ENCODE measurements at places on chromosomes 4 and X.

- DNase-seq: no peak
Observed at GRCh38 chr4:78653655-78654054, 102.1 kb downstream of the ANXA3 start.

DNA sequence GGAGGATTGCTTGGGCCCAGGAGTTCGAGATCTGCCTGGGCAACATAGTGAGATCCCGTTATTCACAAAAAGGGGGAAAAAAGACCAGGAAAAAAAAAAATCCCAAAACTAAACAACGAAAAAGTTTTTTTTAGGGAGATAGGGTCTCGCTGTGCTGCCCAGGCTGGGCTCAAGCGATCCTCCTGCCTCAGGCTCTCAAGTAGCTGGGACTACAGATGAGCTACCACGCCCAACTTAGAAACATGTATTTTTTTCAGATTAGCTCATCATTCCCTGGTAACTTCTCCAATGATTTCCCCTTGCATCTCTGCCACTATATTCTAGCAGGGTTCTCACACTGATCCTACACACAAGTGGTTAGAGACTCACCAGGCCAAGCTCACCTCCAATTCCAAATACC, 24.4 kb upstream of the IRAK1 start:
- DNase-seq: no peak

GRCh38 chr4:186726426-186727168, 2.9 kb upstream of the FAT1 start:
- peak; percentile 48 for DNase-seq

GRCh38 chr4:2787230-2788100, 5.4 kb upstream of the SH3BP2 start:
- no peak for DNase-seq

GRCh38 chr4:13881892-13882291, 254.4 kb upstream of the BOD1L1 start:
- no peak for DNase-seq

GRCh38 chr4:82706349-82707000, 92.1 kb downstream of the SCD5 start:
- no peak for DNase-seq

DNA sequence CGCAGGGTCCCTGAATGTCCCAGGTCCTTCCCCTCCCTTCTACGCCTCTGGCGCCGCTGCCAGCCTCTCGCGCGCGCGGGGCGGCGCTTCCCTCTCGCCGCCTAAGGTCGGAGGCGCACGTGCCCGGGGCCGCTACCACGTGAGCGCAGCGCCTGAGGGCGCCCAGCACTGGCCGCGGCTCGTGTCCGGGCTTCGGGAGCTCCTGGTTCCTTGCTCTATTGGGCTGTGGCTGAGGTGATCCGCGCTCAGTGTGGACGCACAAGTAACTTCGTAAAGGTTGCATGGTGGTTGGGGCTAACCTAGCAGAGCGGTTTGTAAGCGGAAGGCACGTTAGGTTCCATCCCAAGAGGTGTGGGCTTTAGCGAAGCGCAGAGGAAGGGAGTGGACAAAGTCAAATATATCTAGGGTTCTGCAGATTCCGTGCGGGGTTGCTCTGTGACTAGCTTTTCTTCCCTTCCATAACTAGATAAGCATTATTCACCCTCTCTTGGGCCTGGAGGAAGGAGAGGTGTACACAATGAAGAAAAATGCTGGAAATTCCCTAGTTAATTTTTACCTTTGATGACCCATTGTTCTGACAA, 1.8 kb downstream of the TLL1 start:
- no peak for DNase-seq

DNA sequence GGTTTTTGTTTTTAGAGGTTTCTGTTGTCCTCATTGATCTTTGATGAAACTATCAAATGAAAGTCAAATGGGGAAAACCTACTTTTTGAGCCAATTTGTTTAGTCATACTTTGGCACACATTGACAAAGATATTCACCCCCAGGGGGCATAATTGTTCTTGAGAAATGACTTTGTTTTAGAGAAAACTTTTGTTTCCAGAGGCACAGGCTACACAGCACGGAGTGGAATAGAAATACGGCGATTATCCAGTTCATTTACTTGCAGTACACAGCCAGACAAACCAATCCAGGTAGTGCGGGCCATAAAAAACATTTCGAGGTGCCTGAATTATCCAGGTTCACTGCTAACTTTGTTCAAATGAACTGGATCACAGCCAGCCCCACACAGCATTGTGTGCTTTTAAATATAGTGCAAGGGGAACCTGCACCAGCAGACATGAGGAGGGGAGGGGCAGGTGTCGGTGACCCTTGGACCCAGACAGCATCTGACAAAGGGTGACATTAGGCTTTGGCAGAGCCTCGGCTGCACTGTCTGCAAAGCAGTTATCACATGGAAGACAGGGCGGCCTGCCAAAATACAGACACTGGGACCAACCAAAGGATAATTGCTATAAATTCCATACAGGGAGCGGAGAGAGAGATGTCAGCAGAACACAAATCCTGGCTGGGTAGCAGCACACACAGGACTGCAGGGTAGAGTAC, 179.6 kb upstream of the NOCT start:
- no peak for DNase-seq

DNA sequence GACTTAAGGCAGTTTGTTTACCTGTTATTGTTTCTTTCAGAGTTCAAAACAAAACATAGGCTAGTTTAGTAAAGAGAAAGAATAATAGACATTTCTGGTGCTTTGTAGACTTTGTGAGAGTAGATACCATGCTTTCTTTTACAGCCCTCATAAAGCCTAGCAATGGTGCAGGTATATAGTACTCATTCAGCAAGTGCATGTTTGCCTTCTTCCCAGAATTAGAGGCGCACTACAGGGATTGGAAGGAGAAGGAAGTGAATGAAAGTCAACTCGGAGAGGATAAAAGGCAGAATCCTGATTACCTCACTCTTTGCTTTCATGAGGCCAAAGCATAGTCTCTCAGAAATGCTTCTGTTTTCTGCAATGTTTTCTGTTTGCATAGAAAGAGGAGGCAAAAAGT, 43.1 kb upstream of the FHDC1 start:
- no peak for DNase-seq

- DNase-seq: no peak
Observed at GRCh38 chr4:105283501-105283900, 136.8 kb downstream of the TET2 start.

DNA sequence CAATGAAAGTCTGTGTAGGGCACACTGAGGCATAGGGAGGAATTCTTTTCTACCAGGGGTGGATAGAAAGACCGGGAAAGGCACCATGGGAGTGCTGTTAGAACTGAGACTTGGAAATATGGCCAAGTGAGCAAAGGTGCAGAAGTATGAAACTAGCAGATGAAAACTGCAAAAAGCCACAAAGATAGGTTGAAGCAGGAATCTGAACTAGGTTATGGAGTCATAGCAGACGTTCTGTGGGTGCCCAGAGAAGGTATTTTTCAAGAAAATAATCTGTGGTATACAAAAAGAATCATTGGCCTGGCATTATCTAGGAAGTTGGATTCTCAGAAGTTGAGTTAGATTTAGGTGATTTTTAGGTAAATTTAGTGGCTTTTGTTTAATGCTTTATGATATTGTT, 48.5 kb downstream of the SMAD1 start:
- no peak for DNase-seq

DNA sequence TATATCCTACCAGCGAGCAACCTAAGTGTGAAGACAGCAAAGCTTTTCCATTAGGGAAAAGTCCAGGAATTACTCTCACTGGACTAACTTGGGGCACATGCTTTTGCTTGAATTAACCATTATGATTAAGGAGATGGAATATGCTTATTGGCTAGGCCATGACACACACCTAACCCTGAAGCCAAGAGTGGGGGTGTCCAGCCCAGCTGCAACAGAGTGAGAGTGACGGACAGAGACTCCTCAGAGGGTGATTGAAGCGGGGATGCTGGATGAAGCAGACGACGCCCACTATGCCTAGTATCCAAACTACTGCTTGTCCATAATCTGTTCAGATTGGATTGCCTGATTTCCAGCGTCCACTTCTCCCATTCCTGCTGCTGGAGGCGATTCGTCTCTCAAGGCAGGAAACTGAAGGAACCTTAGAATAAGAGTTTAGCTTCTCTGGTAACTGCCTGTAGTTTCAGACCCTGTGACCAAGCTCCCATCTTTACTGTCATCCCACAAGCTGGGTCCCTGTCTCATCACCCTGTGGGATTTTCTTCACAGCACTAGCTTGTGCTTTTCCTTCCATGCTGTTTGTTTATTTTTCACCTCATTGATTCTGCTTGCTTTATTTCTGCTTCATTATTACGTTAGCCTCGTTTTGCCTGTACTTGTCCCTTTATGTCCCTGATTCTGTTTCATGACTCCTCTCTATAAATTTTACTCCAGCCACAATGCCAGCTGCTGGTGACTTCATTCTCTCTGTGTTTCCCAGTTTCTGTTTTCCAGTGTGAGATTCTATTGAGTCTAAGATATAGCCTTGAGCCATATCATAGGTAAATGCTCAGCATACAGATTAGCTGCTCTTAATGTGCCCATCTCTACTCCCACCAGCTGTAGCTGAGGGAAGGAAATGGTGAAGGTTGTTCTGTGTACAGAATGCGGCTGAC, 19.0 kb downstream of the FAM47E start:
- no peak for DNase-seq

GRCh38 chrX:103488794-103489193, 30.5 kb downstream of the RAB40A start:
- DNase-seq: no peak

- DNase-seq: peak; percentile 90
Observed at GRCh38 chrX:12946838-12947544, 27.9 kb upstream of the TMSB4X start.

GRCh38 chr4:139337612-139338011, 35.3 kb upstream of the NDUFC1 start:
- no peak for DNase-seq

DNA sequence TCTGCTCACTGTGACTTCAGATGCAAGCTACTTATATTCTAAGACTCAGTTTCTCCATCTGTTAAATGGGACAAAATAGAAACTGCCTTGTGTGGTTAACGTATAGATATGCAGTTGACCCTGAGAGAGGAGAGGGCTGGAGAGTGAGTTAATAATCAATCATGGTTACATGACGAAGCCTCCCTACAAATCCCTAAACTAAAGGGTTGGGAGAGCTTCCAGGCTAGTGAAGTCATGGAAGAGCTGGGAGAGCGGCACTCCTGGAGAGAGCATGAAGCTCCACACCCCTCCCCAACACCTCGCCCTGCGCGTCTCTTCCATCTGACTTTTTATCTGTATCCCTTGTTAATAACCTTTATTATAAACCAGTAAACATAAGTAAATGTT, 138.5 kb upstream of the FAM9B start:
- DNase-seq: no peak

- peak; percentile 39 for DNase-seq
Observed at GRCh38 chr4:121462660-121463261, 81.9 kb upstream of the QRFPR start.

- DNase-seq: no peak
Observed at GRCh38 chr4:188658958-188659522, 519.8 kb downstream of the TRIML1 start.

- DNase-seq: no peak
Observed at GRCh38 chr4:165692082-165692481, 181.0 kb upstream of the TLL1 start.

DNA sequence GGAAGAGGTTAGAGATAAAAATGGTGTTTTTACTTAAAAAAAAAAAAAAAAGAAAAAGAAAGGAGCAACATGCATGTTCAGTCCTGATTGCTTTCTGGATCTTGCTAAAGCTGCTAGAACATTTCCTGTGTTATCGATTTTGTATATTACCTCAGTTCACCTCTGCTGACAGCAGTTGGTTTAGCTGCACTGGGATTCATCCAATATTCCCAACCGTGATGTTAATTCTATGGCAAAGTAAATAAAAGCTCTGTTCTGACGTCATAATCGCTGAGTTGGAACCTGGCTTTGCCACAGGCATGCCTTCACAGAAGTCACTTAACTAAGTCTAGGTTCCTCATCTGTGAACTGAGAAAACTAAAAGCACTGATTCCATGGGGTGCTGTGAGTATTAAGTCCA, 90.7 kb upstream of the SORBS2 start:
- no peak for DNase-seq

- DNase-seq: no peak
Observed at GRCh38 chr4:169154121-169154520, 116.6 kb downstream of the SH3RF1 start.

DNA sequence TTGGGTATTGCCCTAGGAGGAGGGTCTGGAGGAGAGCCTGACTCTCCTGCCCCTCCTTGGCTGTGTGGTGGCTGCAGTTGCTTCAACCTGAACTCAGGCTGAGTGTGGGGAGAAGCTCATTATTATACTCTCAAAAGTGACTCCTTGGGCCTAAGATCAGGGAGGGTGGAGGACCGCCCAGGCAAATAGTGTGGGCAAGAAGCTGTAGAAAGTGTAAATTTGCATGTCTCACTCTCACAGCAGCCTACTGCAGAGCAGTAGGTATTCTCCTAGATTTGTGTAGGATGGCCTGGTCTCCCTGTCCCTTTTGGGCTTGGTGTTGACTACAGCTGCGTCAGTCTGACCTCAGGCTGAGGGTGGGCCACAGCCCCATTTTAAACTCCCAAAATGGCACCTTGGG, 156.1 kb downstream of the ZNF330 start:
- no peak for DNase-seq

DNA sequence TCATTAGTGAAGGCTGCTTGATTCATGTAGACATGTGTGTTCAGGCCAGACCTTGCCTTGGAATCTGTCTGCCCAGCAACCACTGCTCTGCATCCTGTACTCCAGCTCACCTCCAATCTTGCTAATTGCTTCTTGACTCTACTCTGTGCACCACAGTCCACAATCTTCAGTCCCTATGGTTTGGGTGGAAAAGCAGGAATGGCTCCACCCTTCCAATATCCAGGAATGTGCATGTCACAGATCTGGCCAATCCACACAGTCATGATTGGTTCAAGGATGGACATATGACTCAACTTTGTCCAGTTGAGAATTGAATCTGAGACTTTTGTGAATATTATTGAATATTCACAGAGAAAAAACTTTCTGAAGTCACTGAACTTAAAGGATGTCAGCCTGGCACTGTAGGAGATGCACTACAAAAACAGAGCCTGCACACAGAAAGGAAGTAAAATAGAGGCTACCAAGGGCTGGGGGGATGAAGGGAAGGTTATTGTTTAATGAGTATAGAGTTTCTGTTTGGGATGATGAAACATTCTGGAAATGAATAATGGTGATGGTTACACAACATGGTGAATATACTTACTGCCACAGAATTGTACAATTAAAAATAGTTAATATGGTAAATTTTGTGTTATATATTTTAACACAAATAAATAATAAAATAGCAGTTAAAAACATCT, 161.3 kb upstream of the USP38 start:
- DNase-seq: no peak

DNA sequence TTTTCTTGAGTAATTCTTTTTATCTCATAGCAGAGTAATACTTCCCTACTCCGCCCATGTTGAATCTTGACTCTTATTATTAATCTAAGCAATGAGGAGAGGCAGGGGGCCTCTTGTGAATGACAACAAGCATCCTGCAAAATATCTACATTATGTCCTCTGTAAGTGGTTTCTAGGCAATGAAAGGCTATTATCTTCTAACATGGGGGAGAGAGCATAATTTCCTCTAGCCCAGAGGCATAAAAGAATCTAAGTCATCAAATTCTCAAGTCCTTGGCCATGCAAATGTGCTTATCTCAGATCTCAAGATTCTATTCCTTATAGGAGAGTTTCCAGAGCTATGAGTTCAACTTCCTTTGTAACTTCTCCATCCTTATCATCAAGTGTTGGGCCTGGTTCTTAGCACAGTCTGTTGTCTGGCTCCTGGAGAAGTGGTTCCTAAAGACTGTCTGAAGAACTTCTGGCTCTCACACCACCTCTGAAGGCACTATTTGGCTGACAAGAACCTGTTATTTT, 423.1 kb upstream of the INTU start:
- no peak for DNase-seq

All from NCI-H524 (cell line).